ENCODE measurements at places on chromosomes 12 and 14. TPM values are rescaled to one million over a fixed set of nuclear protein-coding genes. Genes with fewer than 3 reads are reported as not detected.

GRCh38 chr12:80655751-80656150 is 51.7 kb upstream of the MYF6 start:
- no peak for DNase-seq

GRCh38 chr14:36856095-36856878 is 194.6 kb downstream of the PAX9 start:
- no peak for DNase-seq

DNA sequence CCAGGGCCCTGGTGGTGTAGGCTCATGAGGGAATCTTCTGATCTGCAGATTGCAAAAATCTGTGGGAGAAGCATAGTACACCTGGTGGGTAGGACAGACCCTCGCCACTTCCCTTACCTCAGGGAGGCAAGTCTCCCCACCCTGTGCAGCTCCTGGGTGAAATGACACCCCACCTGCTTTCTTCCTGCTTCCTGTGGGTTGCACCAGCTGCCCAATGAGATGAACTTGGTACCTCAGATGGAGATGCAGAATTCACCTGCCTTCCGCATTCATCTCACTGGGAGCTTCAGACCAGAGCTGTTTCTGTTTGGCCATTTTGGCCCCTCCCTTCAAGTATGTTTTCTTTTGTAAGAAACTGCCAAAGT is 4.7 kb downstream of the CLEC2D start:
- DNase-seq, result no peak

Gene SPIC
- polyA plus RNA-seq, result not detected

Gene CD163
- 7.9 TPM for polyA plus RNA-seq

- DNase-seq, result no peak
Measured at GRCh38 chr14:77880056-77880455, 80.1 kb downstream of the ADCK1 start.
